ENCODE measurements at places on chromosomes 16 and 17.

GRCh38 chr17:43627653-43628052 is 34.1 kb downstream of the MEOX1 start:
- no peak for DNase-seq

DNA sequence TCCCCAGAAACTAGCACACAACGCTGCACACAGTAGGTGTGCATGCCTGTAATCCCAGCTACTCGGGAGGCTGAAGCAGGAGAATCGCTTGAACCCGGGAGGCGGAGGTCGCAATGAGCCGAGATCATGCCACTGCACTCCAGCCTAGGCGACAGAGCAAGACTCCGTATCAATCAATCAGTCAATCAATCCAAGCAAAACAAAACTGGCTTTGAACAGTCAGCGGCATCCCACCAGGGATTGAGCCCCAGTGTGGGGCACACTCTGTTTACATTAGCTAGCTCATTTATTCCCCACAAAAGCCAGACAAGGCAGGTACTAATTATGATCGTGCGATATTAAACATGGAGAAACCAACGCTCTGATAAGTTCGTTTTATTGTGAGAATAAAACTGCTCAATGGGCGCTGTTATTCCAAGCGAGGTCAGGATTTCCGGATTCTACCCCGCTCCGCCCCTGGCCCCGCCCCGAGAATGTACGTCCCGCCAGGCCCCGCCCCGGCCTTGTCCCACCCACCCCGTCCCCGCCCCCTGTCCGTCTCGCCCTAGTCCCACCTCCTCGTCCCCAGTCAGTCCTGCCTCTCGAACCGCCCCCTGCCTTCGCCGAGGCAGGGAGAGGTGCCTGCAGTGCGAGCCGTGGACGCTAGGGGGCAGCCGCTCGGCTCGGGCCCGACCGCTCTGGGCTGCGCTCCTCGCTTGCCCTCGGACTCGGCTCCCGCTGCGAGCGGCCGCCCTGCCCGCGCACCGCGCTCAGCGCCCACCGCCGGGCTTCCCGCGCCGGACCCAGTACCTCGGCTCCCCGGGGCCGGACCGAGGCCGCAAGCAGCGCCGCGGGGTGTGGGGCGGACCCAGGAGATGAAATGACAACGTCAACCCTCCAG is at the start of gene VPS4A:
Gene VPS4A, plus strand, starts transcription at position 698 of the 880 bp plus-strand sequence. Its CDS starts 162 bp downstream, at position 860.
- DNase-seq, result peak; percentile 96

- no peak for DNase-seq
Observed at GRCh38 chr17:31677681-31678080, 181.4 kb downstream of the COPRS start.

- no peak for DNase-seq
Observed at GRCh38 chr16:87845213-87845612, 24.1 kb downstream of the SLC7A5 start.

DNA sequence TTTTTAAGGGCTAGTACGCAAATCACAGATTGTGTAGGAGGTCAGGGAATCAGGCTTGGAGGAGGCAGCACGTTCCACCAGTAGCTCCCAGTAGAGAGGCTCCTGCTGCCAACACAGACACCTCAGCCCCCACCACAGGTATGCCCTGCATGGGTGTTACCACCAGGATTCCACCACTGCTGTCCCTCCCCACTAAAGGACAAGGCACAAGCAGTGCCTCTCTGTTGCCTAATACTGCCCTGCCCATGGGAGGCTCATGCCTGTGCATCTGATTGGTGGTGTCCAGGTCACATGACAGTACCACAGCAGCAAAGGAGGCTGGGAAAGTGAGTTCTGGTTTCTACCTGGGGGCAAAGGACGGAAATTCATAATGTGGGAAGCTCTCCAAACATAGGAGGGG is 33.6 kb upstream of the CACNG4 start:
- DNase-seq, result no peak

DNA sequence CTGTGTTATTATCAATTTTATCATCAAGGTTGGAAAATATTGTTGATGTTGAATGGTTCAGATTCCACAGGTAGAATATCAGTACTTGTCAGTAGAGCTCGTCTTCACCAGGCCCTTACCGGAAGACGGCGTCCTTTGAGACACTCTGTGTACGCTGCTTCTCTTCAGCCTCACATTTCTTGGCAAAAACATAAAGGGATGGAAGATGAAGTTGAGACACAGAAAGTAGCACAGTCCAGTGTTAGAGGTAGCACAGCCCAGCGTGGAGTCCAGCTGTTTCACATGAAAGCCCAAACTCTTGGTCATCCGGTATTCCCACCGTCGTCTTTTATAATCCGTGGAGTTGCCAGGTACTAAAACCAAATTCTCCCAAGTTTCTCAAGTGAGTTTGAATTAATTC is 30.4 kb downstream of the ATP2C2 start:
- no peak for DNase-seq

DNA sequence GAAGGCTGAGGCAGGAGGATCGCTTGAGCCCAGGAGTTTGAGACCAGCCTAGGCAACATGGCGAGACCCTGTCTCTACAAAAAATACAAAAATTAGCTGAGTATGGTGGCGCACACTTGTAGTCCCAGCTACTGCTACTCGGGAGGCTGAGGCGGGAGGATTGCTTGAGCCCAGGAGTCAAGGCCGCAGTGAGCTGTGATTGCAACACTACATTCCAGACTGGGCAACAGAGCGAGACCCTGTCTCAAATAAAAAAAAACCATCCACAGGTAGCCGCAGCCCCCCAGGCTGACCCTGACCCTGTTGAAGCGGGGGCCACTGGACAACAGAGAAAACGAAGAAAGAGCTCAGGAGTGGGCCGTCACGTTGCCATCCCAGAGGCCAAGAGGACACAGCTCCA is 4.0 kb downstream of the SLC43A2 start:
- no peak for DNase-seq

- no peak for DNase-seq
Observed at GRCh38 chr17:75827308-75828075, 16.7 kb downstream of the UNC13D start.

- no peak for DNase-seq
Observed at GRCh38 chr16:68468842-68469241, 20.5 kb upstream of the SMPD3 start.

GRCh38 chr17:27669850-27670249 is 38.9 kb downstream of the LGALS9 start:
- no peak for DNase-seq

DNA sequence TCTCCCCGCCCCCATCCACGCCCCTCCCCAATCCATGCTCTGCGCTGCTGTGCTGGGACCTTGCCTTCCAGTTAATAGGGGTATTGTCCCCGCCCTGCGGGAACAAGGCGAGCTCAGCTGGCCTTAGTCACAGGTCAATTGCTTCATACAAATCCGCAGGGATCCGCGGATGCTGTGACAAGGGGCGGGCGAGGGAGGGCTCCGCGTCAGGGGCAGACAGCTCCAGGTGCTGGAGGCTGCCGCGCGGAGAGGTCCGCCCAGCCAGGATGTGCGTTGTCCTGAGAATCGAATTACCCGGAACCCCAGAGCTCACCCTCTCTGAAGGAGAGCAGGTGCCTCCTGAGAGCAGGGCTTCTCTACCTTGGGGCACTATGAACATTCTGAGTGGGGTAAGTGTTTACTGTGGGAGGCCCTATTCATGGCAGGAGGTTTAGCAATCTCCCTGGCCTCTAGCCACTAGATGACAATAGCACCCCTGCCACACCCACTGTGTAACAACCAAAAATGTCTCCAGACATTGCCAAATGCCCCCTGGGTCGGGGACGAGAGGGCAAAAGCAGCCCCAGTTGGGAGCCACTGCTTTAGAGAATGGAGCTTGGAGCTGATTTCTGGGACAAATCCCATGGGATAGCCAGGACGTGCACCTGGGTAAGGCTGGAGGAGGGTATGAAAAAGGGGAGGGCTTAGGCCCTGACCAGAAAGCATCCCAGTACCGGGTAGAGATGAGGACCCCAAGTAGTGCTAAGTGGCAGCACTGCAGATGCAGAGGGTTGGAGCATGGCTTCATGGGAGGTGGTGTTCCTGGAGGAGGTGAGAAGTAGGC is 138.2 kb downstream of the CYLD start:
- DNase-seq, result no peak

DNA sequence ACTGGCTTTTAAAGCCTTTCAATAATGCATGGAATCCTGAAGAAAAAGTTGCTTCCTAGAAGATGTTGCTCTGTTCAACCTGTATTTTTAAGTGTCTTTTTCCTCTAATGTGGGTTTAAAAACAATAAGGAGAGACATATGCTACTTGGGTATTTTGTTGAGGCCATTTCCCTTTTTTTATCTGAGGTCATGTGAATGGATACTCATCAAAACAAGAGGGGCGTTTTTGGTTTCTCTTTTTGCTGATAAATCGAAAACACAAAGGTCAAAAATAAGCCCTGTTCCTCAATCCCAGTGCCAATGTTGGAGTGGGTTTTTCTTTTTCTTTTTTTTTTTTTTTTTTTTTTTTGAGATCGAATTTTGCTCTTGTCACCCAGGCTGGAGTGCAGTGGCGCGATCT is 468.0 kb upstream of the RBFOX1 start:
- no peak for DNase-seq

- no peak for DNase-seq
Observed at GRCh38 chr16:66926961-66927436, 1.7 kb upstream of the RRAD start.

- no peak for DNase-seq
Observed at GRCh38 chr16:27195941-27196595, 7.3 kb upstream of the KDM8 start.

DNA sequence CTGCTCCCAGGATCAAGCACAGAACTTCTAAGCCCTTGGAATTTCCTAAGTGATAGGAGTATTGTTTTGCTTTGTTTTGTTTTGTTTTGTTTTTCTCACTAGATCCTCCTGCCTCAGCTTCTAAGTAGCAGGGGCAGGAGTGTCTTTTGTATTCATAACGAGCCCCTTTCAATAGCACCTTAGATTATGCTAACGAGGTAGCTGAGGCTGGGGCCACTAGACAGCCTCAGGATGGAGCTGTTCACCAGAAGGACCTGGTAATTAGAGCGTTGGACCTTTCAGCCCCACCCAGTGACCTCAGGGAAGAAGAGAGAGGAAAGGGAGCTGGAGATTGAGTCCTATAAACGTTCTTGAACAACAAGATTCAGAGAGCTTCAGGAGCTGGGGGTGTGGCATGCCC is 43.6 kb downstream of the IKZF3 start:
- DNase-seq, result no peak

GRCh38 chr17:27489045-27489715 is 32.9 kb downstream of the KSR1 start:
- no peak for DNase-seq

DNA sequence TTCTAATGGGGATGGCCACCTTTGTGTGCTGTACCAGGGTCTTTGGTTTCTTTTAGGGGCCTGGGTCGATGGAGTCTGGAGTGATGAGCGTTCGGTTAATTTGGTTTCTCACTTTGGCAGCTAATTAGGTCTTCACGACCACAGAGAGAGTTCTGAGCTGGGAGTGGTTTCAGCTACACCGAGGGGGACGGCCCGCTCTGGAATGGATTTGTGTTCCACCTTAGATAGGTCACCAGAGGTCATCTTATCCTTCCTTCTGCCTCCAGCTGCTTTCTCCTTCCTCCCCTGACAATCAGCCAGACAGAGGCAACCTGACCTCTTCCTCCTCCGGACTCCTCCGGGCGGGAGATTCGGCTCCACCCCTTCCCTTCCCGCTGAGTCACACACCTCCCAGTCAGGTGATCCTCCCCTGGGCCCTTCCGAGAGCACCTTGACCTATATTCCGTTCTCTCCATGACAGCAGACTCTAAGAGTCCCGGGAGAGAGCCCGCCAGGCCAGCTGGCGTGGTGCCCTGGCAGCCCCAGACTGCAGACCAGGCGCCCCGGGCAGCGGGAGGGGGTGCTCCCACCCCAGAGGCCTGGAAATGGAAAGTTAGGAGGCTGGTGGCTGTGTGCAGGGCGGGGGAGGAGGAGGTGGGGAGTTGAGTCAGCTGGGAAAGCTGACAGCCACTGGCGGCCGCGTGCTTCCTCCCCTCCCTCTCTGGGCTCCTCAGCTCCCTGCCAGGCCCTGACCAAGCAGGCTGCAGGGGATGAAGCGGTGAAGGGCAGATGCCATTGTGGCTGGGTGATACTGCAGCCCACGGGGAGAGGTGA is 44.7 kb downstream of the CHD9 start:
- DNase-seq, result peak; percentile 30

GRCh38 chr17:47694581-47695428 is 844 bp downstream of the TBKBP1 start:
- DNase-seq, result peak; percentile 60

GRCh38 chr16:22948058-22948602 is 134.2 kb downstream of the HS3ST2 start:
- DNase-seq, result no peak

- no peak for DNase-seq
Observed at GRCh38 chr16:88634141-88634993, 4.0 kb upstream of the IL17C start.

DNA sequence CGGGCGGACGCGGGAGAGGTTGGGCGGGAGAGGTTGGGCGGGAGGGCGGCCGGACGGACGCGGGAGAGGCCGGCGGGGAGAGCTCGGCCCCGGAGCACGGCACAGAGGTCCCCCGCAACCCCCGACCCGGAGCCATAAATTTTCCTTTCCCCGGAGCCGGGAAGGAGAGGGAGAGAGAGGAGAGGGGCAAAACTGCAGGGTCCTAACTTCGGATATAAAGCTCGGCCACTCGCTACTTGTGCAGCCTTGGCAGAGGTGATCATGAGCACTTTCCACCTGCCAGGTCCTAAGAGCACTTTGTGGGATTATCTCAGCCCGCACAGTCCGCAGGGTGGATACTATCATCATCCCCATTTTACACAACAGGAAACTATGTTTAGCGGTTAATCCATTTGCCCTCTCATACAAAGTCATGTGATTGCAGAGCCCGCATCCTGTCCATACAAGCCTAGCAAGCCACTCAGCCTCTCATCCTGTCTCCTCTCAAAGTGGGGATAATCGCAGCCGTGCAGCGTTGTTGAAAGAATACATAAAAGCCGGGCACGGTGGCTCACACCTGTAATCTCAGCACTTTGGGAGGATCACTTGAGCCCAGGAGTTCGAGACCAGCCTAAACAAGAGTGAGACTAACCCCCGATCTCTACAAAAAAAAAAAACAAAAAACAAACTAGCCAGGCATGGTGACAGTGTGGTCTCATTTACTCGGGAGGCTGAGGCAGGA is 780 bp upstream of the DCAKD start:
- no peak for DNase-seq

GRCh38 chr17:10290041-10290440 is 82.8 kb downstream of the MYH13 start:
- DNase-seq, result no peak

- DNase-seq, result no peak
Observed at GRCh38 chr16:12086822-12087221, 110.3 kb downstream of the SNX29 start.

DNA sequence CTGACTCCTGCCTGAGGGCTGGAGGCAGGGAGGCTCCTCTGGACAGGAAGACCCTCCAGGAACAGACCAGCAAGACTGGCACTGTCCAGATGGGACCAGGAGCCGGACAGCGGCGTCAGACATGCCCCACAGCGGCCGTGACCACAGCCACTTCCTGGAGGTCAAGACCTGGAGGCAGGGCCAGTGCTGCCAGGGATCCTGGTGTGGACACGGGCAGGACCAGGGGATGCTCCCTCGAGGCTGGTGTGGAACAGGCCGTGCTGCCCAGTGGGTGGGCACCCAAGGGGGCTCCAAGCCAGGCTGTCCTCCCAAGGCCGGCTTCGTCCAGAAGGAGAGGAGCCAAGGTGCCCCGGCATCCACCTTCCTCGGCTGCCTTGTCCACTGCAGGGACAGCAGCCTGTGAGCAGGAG is 4.5 kb upstream of the CCDC57 start:
- no peak for DNase-seq

Data from stimulated activated CD4-positive, alpha-beta T cell treated with anti-CD3 and anti-CD28 coated beads, TNF-alpha, amount 100 ng/mL, for 4 hours (primary cell).